Effector CD4-positive, alpha-beta T cell (primary cell): ENCODE measurements at places on chromosomes 11 and 22.

DNA sequence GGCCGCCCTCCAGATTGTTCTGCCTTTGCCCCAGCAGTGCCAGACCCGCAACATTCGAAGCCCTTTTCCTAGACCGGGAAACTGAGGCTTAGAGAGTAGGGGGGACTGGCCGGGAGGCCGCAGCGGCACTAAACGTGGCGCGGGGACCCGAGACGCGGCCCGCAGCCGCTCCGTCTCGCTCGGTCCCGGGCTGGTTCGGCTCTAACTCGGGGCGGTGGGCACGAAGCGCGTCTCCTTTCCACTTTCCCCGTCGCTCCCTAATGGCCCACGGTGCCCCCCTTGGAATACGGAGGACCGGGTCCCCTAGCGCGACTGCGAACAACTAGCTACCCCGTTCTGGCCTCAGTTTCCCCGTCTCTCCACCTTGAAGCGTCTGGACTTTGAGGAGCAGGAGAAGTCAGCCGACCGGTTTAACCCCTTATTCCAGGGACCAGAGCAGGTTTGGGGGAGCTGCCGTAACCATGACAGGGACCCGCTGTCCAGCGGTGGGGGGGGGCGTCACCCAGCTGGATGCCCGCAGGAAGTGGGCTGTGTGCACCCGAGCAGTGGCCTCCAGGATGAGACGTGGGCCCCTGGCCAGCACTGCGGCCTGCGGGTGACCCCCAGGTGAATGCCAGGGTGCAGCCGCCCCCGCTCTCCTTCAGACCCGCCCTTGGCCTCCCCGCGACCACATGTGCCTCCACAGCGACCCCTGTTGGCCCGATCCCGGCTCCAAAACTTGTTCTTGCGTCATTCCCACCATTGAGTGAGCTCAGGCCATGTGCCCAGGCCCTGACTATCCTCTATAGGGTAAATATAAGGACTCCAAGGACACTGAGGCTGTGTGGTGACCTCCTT is 1.1 kb downstream of the CDC42EP1 start:
- DNase-seq: peak; percentile 65

DNA sequence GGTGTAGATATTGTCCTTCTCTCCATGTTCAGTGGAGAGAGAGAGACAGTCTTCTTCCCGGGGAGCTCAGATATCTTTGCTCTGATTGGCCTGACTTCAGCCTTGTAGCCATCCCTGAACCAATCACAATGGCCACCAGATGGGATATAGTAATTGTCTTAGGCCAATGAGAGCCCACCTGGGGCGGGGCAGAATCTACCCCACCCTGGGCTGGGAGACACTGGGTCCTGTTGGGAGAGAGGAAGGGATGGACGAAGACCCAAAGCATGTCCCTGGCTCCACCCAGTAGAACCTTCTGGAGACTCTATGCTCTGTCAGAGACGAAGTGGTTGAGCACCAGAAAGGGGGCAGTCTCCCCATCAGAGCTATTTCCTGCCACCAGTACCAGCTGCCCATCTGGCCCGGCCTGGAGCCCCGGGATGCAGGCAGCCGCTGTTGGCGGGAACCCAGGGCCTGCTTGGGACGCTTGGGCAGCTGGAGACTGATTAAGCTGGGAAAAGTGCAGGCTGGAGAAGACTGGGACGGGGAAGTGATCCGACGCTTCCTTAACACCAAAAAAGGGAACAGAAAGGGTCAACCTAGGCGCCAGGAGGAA is 31.6 kb upstream of the CBX7 start:
- no peak for DNase-seq

DNA sequence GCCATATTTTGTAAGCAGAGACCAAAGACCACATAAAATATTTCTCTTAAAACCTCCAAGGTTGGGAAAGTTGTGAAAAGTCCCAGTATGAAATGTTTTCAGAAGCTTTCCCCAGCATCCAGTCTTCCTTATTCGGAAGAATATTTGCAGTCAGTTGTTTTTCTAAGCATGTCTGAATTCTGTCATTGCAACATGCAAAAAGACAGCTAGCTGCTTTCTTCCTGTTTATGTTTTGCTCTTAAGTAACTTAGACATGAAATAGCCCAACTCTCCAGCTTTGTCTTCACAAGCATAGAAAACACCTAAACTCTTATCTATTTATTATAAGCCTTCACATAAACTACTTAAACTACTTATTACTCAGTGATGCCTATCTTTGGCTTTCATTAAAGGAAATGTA is 57.9 kb upstream of the MMP13 start:
- no peak for DNase-seq

DNA sequence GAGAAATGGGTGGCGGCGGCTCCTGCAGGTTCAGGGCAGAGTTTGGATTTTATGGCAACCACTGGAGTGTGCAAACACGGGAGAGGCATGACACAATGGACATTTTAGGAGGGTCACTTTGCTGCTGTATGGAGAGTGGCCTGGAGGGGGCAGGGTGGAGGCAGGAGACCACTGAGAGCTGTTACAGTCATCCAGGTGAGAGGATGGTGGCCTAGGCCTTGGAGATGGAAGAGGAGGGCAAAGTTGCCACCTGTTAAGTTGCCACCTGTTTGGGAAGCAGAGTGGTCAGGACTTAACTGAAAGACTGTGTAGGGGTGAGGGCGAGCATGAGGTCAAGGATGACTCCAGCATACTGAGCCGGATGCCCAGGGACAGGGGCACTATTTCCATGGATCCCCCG is 2.3 kb upstream of the RAD9A start:
- peak; percentile 39 for DNase-seq

- no peak for DNase-seq
Measured at GRCh38 chr22:27719535-27720227, 81.9 kb downstream of the MN1 start.

GRCh38 chr11:117064275-117064674 is 34.0 kb downstream of the SIK3 start:
- no peak for DNase-seq

DNA sequence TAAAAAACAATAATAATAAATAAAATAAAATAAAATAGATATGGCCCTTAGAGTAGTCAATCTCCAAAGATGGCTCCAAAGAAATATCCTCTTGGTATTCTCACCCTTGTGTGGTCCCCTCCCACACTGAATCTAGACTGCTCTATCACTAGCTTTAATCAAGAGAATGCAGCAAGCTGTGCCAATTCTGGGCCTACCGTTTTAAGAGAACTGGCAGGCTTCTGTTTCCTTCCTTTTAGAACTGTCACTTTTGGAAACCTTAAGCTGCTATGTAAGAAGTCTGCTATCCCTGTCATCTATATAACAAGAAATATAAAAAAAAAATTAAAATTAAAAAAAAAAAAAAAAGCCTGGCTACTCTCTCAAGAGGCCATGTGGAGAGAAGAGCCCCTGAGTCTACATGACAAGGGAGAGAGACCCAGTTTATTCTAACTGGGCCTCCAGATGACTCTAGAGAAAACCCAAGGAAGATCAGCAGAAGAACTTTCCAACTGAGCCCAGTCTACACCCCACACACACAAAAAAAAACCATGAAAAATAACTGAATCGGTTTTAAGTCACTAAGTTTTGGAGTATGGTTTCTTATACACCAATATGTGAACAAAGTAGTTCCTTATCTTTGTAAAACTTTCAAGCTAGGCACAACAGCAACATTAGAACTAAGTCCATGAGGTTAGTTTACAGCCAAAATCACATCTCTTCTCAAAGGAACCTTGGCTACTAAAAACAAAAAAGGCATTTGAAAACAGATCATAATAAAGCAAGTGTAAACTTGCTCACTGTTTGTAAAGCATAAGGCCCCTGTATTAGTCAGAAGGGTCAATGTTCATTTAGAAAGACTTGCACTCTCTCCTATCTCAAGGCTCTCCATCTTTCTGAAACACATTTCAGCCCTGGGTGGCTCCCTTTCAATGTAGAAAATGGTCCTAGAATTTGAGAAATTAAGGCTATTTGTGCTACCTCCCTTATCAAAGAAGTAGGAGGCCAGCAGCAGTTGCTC is 67.3 kb downstream of the AMBRA1 start:
- no peak for DNase-seq

- no peak for DNase-seq
Measured at GRCh38 chr11:75160880-75161279, 10.0 kb downstream of the SLCO2B1 start.
